ENCODE measurements at places on chromosomes 5 and 9.
A peak's percentile ranks its signal among the peaks of the same experiment; 100 is the strongest.

DNA sequence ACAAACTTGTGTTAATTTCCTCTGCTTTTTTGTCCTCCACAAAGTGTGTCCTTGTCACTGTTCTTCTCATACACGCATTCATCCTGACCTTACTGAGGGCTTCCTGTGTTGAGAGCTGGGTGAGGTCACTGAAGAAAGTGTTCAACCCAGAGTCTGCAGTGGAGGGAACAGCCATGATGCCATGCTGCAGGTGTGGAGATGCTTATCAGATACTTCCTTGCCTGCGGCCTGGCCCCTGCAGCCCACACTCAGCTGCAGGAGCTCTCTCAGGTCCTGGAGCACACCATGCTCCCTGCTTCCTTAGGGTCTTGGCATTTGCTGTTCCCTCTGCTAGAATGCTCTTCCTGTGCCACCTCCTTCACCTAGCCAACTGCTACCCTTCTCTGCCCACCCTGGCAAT lies 108.1 kb upstream of the SPRY4 start:
- DNase-seq = peak; percentile 73

- no peak for DNase-seq
Observed at GRCh38 chr5:148898413-148899075, 72.1 kb downstream of the ADRB2 start.

- DNase-seq = no peak
Observed at GRCh38 chr5:56166671-56167385, 66.3 kb downstream of the ANKRD55 start.

DNA sequence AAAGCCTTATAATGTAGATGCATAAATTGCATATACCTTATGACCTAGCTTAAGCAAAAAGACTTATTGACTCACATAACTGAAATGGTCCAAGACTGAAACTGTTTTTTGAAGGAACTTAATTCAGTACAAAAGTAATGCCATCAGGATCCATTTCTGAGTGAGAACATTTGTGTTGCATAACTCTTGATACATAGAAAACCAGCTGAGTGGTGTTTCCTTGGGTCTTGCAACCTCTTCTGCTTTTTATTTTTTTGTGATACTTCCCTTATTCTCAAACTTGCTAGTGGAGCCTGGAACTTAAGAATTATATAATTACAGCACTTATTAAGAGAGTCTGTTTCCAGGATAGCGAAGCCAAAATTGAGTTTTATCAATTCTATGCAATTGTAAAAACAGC lies 272.0 kb downstream of the MAN2A1 start:
- DNase-seq = no peak

GRCh38 chr9:22112870-22113821 lies 104.0 kb upstream of the CDKN2B start:
- no peak for DNase-seq

- DNase-seq = no peak
Observed at GRCh38 chr5:112479418-112479817, 60.3 kb upstream of the EPB41L4A start.

- DNase-seq = peak; percentile 18
Observed at GRCh38 chr5:142845402-142845921, 75.3 kb downstream of the ARHGAP26 start.
